Caco-2 (cell line): ENCODE measurements at places on chromosomes 2 and 18. TPM values are rescaled to one million over a fixed set of nuclear protein-coding genes. Genes with fewer than 3 reads are reported as not detected.

Gene ALPG
- 1.9 and 2.5 TPM in 2 replicates for total RNA-seq

Gene FOXI3
- 0.14 TPM in 1 of 2 replicates, not detected in the other for total RNA-seq

Gene TWIST2
- total RNA-seq = not detected in 2 replicates

Gene DSC1
- total RNA-seq = 0.11 TPM in 1 of 2 replicates, not detected in the other

Gene PSMA8
- not detected in 2 replicates for total RNA-seq

Gene PRKAG3
- not detected in 2 replicates for total RNA-seq

GRCh38 chr18:62394006-62394763, 69.1 kb downstream of the TNFRSF11A start:
- no peaks in the 10 kb centered on the region for H3K4me1 ChIP-seq
- no peak for DNase-seq
- no peaks in the 10 kb centered on the region for H3K36me3 ChIP-seq
- no peak overlapping the region for H3K27ac ChIP-seq
- H3K27me3 ChIP-seq = no peaks in the 10 kb centered on the region
- H3K4me3 ChIP-seq = no peak overlapping the region

GRCh38 chr2:222228054-222228453, 70.7 kb downstream of the PAX3 start:
- H3K36me3 ChIP-seq = no peaks in the 10 kb centered on the region
- DNase-seq = no peak
- H3K4me1 ChIP-seq = no peaks in the 10 kb centered on the region
- no peak overlapping the region for H3K27ac ChIP-seq
- no peaks in the 10 kb centered on the region; the same call in 1 of the 2 replicates for H3K27me3 ChIP-seq

GRCh38 chr2:128215897-128216642, 102.6 kb downstream of the HS6ST1 start:
- no peak overlapping the region for H3K4me3 ChIP-seq
- H3K4me1 ChIP-seq = no peaks in the 10 kb centered on the region
- H3K27ac ChIP-seq = no peak overlapping the region
- no peak for DNase-seq
- no peaks in the 10 kb centered on the region for H3K36me3 ChIP-seq

- no peak within 1 kb of the TSS for H3K4me3 ChIP-seq
- H3K36me3 ChIP-seq = no peaks in the 10 kb centered on the region
- H3K27me3 ChIP-seq = no peaks in the 10 kb centered on the region
- no peak for DNase-seq
- no peak within 1 kb of the TSS for H3K27ac ChIP-seq
Measured at GRCh38 chr2:186848873-186849578, at the start of gene ZSWIM2. ZSWIM2 (minus strand) TSS chr2:186849170; CDS start chr2:186849130, 40 bp downstream.

- H3K4me1 ChIP-seq = no peaks in the 10 kb centered on the region
- H3K36me3 ChIP-seq = no peaks in the 10 kb centered on the region
- no peak overlapping the region for H3K4me3 ChIP-seq
- no peak overlapping the region for H3K27ac ChIP-seq
- H3K27me3 ChIP-seq = no peaks in the 10 kb centered on the region
Measured at GRCh38 chr2:44155666-44156446, 12.8 kb upstream of the PPM1B start.

- H3K4me3 ChIP-seq = no peak overlapping the region
- no peaks in the 10 kb centered on the region for H3K4me1 ChIP-seq
- H3K36me3 ChIP-seq = no peaks in the 10 kb centered on the region
- no peaks in the 10 kb centered on the region for H3K27me3 ChIP-seq
Measured at GRCh38 chr2:57902578-57902977, 144.0 kb upstream of the VRK2 start.

- H3K4me3 ChIP-seq = no peak overlapping the region
- no peaks in the 10 kb centered on the region for H3K4me1 ChIP-seq
- DNase-seq = no peak
- no peaks in the 10 kb centered on the region for H3K36me3 ChIP-seq
Measured at GRCh38 chr2:238090887-238091286, 9.3 kb upstream of the ESPNL start.

DNA sequence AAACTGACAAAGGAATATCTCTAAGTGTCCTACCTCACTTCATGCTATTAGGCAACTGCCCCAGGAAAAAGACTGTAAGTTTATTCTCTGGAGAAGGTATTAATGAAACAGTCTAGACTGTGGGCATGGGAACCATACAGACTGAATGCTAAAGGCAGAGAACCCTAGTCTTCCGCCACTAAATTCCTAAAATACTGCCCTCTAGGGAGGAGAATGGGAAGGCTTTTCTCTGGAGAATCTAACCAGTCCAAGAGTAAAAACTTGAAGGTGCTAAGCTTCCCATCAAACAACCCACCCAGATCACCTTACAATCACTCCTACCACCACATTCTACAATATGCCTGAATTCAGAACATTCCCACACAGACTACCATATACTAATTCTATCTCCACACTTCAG, 3.4 kb downstream of the SRBD1 start:
- H3K27me3 ChIP-seq = no peaks in the 10 kb centered on the region
- H3K36me3 ChIP-seq = no peaks in the 10 kb centered on the region; the same call in 1 of the 2 replicates

GRCh38 chr18:7684966-7685365, 117.8 kb downstream of the PTPRM start:
- no peak for DNase-seq
- H3K4me3 ChIP-seq = no peak overlapping the region
- H3K27me3 ChIP-seq = no peaks in the 10 kb centered on the region
- no peaks in the 10 kb centered on the region for H3K36me3 ChIP-seq
- peaks cover 15% of the 10 kb centered on the region; the same call in 1 of the 2 replicates for H3K4me1 ChIP-seq

DNA sequence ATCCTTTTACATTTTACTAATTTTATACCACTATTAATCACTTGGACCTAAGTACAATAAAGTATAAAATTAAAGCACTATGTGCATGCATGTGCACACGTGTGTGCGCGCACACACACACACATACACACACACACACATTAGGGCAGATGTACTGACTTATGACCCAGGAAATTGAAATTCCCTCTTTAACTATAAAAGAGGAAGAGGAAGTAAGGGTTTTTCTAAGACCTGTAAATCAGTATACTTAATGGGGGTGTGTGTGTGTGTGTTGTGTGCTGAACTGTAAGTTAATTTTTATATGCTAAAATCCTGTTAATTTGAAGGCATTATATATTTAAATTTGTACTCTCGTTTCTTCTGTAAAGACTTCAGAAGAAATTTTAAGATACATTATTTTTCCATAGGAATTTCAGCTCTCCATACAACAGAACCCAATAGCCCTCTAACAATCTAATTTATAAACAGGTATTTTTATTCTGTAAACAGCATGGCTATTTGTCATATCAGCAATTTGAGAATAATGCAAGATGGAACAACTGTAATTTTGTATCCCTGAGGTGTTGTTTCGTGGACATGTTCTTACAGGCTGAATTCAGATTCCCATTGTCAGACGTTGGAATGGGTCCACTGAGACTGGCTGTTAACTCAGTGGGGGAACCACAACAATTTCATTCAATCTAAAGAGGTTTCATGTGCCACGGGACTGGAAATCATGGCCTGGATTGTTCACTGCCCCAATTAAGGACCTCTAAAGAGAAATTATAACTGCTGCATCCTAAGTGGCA, 90.9 kb downstream of the PLA2R1 start:
- no peaks in the 10 kb centered on the region for H3K36me3 ChIP-seq
- H3K27me3 ChIP-seq = no peaks in the 10 kb centered on the region
- H3K4me3 ChIP-seq = no peak overlapping the region
- no peaks in the 10 kb centered on the region for H3K4me1 ChIP-seq
- no peak overlapping the region for H3K27ac ChIP-seq

DNA sequence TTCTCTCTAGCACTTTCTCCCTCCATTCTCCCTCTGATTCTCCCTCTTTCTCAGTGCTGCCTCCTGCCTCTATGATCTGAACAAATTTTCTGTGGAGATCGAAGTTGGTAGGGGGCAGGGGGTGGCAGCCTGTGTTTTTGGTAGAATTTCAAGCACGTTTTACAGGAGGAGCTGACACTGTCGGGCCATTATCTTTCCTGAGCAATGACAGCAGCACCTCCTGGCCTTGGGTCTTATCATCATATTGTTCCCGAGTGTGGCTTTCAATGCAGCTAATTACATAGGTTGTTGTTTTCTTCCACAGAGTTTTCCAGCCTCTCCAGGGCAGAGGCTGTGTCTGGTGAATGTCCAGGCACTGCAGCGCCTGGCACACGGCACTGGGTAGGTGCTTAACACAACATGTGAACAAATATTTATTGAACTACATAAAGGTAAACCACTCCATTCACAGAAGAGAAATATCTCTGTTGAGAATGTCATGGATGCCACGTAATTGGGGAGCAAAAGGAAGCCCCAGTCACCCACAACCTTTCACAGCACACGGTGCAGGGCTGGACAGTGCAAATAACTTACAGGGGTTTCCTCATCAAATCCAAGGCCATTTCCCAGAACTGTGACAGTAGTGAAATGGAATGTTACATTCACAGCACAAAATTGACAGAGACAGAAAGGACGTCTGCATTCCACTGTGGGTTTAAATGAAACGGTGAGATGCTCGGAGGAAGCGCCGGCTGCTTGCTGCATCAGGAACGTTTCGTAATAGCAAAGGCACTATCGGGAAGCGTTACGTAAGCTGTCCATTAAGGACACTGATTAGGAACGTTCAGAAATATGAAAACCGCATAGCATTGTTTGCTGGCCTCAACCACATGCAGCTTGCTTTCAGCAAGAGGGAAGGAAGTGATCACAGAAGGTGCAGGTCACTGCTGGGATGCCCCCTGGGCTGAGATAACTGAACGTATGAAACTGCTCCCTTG, 6.5 kb upstream of the KCNG2 start:
- no peak overlapping the region for H3K4me3 ChIP-seq
- peak; percentile 39 for DNase-seq
- no peaks in the 10 kb centered on the region for H3K27me3 ChIP-seq

GRCh38 chr18:37385846-37386778, 179.5 kb downstream of the CELF4 start:
- H3K4me1 ChIP-seq = no peaks in the 10 kb centered on the region
- no peak overlapping the region for H3K4me3 ChIP-seq
- no peaks in the 10 kb centered on the region for H3K36me3 ChIP-seq
- H3K27me3 ChIP-seq = no peaks in the 10 kb centered on the region
- H3K27ac ChIP-seq = no peak overlapping the region

GRCh38 chr2:102356381-102356712, 751 bp downstream of the IL18R1 start:
- H3K27me3 ChIP-seq = no peaks in the 10 kb centered on the region
- H3K4me3 ChIP-seq = peak overlapping the region; percentile 39; the same call in 1 of the 2 replicates
- no peak for DNase-seq
- H3K36me3 ChIP-seq = no peaks in the 10 kb centered on the region
- peak overlapping the region; percentile 24 for H3K27ac ChIP-seq

- no peak for DNase-seq
- H3K27ac ChIP-seq = no peak overlapping the region
- H3K36me3 ChIP-seq = no peaks in the 10 kb centered on the region
- H3K4me3 ChIP-seq = no peak overlapping the region
- H3K27me3 ChIP-seq = no peaks in the 10 kb centered on the region
Measured at GRCh38 chr18:59455728-59456276, 96.7 kb upstream of the LMAN1 start.
